ENCODE measurements at places on chromosomes 7 and 10.

DNA sequence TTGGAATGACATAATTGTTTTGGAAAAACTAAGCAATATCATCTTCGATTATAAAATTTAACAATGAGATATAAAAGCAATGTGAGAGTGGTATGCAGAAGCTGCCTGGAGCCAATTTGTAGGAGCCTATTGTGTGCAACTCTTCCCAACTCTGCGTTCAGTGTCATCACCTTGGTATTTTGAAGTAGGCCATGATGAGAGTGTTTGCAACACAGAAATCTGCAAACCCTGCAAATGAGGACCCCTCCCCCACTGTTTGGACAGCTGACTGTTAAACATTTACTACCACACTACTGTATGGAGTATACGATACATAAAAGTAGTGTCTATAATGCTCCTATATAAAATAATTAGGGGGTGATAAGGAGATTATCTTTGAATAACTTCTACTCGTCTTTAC lies 531.3 kb downstream of the ATRNL1 start:
- no peak for DNase-seq

- no peak for DNase-seq
Measured at GRCh38 chr7:44396931-44397545, 71.6 kb upstream of the CAMK2B start.

- no peak for DNase-seq
Measured at GRCh38 chr7:100808354-100808875, 18.9 kb downstream of the EPHB4 start.

GRCh38 chr10:125085258-125086054 lies 74.9 kb downstream of the CTBP2 start:
- no peak for DNase-seq

- DNase-seq: no peak
Measured at GRCh38 chr10:43230909-43231522, 35.8 kb downstream of the RASGEF1A start.

DNA sequence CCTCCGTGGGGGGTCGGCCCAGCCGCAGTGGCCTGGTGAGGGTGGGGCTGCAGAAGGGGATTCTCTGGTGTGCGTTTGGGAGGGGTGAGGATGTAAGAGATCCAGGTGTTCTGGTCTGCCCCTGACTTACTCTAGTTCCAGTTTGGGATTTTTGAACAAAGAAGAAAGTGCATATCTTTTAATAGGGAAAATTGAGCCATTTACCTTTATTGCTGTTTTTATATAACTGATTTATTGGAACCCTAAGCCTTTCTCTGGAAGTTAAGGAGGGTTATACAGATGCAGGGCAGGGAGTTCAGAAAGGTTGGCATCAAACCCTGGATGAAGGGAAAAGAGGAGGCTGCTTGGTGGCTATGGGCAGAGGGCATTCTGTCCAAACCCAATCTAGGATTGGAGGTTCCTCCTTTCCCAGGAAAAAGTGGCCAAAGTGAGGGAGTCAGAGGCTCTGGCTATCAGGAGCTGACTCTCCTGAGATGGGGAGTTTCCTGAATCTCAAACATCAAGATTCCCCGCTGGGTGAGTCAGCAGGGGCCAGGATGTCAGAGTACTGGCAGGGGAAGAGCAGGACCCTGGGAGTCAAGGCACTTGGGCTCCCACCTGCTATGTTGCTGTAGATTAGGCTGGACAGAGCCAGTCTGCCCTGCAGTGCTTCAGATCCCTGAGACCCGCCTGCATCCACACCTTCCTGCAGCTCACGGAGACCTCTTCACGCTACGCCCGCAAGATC lies 67.5 kb downstream of the CLIP2 start:
- DNase-seq: no peak

GRCh38 chr10:126225672-126226008 lies 162.6 kb downstream of the ADAM12 start:
- no peak for DNase-seq

DNA sequence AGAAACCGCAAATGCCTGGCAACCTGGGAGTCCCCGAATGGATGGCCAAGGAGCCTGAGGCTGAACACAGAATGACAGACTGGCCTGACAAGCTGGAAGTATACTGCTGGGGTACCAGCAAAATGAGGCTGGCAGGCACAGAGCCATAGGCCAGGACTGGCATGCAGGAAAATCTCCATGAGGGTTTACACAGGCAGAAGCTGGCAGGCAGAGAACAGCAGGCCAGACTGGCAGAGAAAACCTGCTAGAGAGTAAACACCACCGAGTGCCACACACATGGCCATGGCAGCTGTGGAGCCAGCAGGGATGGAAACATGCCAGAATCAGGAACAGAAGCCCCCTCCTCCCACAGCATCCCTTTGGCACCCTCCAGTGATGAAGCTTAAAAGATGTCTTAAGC lies 63.4 kb downstream of the CRPPA start:
- DNase-seq: no peak

DNA sequence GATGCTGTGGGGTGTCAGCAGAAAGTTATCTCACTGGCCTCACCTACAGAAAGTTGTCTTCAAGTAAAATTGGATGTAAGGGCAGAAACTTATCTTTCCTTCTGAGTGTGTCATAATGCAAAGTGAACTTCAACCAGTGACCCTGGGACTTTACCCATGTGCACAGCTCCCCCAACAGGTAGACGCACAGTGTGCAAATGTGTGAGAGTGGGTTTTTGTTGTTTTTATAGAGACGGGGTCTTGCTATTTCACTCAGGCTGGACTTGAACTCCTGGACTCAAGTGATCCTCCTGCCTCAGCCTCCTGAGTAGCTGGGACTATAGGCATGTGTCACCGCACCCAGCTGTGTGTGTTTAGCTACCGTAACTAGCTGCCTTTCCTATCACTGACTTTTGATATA lies 6.4 kb upstream of the KAZALD1 start:
- DNase-seq: no peak

- no peak for DNase-seq
Measured at GRCh38 chr7:13155188-13155587, 467.8 kb downstream of the ARL4A start.

DNA sequence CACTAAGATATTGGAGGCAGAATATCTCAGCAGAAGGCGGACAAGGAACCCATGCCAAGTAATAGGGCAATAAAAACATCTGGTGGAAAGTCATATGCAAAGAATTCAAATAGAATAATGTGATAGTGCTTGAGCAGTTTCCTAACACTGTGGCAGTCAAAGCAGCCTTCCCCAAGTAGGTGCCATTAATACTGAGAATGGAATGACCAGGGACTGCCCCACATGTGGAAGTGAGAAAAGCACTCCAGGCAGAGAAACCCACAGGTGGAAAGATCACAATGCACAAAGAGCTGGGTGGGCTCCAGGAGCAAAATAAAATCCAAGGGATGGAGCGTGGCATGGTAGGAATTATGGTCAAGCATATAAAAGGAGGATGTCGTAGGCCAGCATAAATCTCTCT lies 64.4 kb upstream of the NME8 start:
- DNase-seq: no peak

GRCh38 chr10:132613566-132614348 lies 76.2 kb downstream of the INPP5A start:
- DNase-seq: no peak

GRCh38 chr7:155791836-155792235 lies 20.4 kb downstream of the SHH start:
- no peak for DNase-seq

DNA sequence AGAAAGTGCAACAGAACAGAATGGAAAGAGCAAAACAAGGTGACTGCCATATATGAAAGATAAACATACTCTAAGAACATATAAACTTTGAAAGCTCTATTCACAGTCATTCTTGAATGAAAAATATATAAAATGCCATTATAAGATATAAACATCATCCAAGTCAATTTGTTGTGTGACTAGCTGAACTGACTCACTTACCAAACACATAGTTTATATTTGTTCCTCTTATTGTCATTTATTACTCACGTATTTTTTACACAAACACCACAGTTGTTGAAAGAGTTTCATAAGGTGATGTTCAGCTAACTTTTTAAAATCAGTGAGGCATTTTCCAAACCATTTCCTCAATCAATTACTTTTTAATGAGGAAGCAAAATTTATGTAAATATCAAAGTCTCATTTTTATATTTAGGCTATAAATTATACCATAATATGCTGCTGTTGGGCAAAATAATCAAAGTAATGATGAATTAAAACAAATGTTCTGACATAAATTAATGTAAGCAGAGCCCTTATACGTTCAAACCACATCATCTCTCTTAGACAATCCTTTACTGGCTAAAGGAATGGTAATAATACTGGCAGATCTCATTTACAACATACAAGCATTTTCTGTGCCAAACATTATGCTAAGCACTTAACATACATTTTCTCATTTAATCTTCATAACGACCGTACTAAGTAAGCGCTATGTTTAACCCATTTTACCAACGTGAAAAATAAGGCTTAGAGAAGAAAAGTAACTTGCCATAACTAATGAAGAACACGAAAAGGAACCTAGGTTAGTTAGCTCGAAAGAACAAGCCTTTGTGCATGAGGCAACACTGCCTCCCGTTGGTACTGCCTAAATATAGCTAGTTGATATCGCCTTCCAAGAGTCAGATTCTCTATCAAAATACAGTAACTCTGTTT lies 7.3 kb downstream of the LRRN3 start:
- peak; percentile 84 for DNase-seq

DNA sequence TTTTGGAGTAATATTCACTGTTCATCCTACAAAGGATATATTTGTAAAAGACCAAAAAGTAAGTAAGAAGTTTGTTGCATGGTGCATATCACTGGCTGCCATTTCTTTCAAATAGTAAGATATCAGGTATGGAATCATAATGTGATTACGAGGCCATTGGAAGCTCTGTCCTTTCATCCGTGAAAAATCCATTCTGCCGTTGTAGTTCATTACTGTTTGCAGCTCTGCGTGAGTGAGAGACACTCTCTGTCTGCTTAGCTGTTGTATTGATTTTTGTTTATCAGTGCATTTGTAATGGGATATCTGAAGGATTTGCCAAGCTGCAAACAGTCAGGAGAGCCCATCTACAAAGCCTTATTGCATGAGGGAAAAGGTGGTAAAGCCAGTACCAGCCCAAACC lies 44.1 kb upstream of the SLC39A12 start:
- DNase-seq: no peak

- DNase-seq: no peak
Measured at GRCh38 chr7:75771224-75771623, 787 bp downstream of the CCL26 start.

GRCh38 chr10:99433378-99434020 lies 3.1 kb upstream of the GOT1 start:
- DNase-seq: no peak

DNA sequence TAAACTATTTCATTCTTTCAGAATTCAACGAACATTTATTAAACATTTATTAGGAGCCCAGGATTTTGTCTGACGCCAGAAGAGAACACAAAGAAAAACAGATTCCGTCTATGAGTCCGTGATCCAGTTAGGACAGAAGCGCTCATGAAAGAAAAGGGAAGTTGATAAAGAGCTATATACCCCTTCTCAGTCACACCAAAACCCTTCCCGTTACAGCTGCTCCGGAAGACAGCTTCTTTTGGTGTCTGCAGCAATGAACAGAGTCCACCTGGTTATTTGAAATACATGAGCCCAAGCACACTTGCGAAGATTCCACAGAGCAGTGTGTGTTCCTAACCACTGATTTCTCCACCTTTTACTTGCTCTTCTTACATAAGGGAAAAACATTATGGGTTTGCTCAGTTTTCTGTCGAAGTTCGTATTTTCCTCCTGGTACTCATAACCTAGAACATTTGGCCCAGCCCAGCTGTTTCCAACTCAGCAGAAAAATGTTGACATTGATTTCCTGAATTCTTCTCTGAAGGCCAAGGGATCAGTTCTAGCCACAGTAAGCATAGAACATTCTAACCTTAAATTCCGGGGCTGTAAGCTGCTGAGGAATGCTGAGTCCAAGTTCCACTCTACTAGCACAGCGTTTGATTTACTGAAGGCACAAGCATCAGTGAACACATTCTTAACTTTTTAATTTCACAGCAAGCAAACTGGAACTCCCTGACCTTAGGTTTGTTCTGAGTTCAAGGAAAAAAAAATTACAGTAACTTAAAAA lies 206.5 kb downstream of the SORCS1 start:
- no peak for DNase-seq

- DNase-seq: no peak
Measured at GRCh38 chr7:46658281-46658680, 737.2 kb upstream of the IGFBP3 start.

DNA sequence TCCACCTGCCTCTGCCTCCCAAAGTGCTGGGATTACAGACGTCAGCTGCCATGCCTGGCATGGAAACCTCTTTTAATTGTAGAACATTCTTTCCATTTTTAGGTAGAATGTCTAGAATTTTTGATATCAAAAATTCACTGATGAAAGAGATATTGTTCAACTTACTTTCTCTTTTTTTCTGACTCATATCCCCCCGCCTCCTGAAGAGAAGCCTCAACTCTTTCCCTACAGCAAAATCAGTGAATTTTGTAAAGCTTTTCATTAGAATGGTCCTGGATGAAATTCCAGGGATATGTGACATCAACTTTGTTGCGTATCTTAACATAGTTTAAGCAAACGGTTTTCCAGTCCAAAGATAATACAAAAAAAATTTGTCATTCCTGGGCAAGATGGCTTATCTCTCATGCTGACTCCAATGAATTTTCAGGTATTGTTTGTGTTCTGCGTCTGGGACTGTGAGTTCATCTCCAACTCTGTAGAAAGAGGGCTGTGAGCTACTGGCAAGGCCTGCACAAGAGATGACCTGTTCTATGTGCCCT lies 256.8 kb downstream of the BMPER start:
- DNase-seq: no peak

GRCh38 chr7:99383791-99384370 lies 9.4 kb downstream of the ARPC1B start:
- DNase-seq: no peak

GRCh38 chr10:124468624-124469023 lies 7.0 kb downstream of the LHPP start:
- DNase-seq: no peak

DNA sequence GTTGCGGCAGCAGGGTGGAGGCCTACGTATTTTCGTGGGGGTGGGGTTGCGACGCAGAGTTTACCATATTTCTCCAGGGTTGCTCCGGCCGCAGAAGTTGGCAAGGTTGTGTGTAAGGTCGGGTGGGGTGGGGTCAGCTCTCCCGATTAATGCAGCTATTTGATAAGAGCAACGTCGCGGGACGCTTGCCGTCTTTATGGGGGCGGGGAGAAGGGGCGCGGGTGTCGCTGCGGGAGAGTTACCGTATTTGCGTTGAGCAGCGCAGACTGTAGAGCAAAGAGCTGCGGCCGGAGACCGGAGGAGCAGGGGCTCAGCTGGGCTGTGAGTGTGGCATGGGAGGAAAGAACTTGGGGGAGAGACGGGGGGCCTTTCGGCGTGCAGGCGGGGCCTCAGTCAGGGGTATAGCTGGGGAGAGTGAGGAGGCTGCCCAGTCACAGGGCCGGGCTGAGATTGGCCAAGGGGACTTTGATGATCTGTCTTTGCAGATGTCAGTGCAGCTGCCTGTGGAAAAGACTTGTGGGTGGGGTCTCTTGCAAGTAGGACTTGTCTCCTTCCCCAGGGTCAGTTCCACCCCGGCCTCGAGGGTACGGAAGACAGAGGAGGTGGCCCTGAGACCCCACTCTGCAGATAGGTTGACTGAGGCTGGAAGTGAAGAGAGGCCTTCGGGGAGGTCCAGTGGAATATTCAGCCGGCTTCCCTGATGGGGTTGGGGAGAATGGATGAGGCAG lies 26.6 kb downstream of the ZNF775 start:
- DNase-seq: peak; percentile 41

Measured in natural killer cell (primary cell).